Hematopoietic multipotent progenitor cell treated with erythropoietin and hydrocortisone succinate and interleukin-3 and kit ligand, for 8 days (in vitro differentiated cells): ENCODE measurements at places on chromosomes 4 and X.
A peak's percentile ranks its signal among the peaks of the same experiment; 100 is the strongest.

DNA sequence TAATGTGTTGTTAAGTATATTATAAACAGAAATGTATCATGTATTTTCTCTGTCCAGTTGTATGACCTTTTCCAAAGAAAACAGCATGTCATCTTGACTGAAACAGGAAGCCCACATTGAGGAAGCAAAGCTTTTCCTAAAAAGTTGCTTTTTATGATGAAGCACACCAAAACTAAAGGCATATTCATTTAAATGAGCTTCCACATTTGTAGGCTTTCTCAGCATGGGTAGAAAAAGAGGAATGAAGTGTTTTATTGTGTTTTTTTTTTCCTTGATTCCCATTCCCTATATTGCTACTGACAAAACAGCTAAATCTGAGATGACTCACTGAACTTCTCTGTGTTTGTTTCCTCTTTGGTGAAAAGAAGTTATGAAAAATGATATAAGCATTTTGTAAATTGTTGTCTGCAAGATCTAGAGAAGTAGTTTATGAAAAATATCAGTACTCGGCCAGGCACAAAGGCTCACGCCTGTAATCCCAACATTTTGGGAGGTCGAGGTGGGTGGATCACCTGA, 32.5 kb upstream of the FRAS1 start:
- DNase-seq = no peak

GRCh38 chr4:38804654-38805295, at the start of gene TLR1:
Gene TLR1, minus strand, starts transcription at chr4:38804791. Its CDS starts 5,960 bp downstream, at chr4:38798831.
- peak; percentile 87 for DNase-seq

- no peak for DNase-seq
Measured at GRCh38 chr4:8307121-8307520, 37.6 kb downstream of the HTRA3 start.

GRCh38 chrX:96170626-96171025, 514.0 kb upstream of the DIAPH2 start:
- DNase-seq = no peak

DNA sequence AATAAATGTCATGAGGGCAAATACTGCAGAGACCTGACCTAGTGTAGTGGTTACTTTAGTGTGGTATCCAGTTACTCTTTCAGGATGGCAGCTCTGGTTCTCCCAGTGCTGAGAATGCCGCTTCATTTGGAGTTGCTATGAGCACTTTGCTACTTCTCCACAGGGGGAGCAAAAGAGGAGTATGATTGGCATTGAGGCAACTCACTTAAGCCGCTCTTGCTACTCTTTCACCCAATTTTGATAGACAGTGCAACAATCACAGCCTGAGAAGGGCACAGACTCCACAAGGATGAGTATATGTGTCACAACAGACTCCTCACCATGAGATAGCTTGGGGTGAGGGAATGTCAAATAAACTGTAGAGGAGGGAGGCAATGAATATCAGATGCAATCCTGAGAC, 81.2 kb downstream of the NPY1R start:
- no peak for DNase-seq

- no peak for DNase-seq
Measured at GRCh38 chr4:8585721-8586212, 5.6 kb downstream of the GPR78 start.

DNA sequence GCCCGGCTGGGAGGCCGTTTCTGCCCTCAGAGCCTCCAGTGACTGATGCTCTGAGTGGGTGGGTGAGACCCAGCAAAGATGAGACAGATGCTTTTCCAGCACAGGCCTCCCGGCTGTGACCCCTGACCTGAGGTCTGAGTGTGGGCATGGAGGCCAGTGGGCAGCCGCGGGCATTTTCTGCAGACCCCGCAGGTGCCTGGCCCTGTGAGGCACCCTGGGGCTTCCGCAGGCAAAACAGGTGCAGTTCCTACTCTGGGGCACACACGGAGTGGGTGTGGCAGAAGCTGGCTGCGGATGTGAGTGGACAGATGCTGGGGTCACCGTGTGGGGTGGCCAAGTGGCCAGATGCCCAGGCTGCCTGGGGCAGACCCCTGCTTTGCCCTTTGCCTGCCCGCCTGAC, 14.8 kb downstream of the HTRA3 start:
- no peak for DNase-seq

DNA sequence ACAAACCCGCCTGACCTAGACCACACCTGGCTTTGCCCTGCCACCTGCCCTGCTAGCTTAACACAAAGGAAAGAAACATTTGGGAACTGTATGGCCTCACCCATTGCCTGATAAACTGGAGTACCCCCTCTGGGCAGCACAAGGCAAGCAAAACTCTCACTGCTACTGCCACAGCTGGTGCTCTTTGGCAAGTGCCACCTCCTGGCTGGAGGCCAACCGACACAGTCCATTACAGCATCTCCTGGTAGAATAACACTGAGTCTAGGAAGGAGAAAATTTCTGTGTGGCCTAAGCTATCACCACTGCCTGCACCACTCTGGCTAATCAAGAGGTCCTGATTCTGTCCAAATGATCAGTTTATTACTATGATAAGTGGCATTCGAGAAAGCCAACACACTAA, 18.9 kb upstream of the SPANXN3 start:
- DNase-seq = no peak

- peak; percentile 32 for DNase-seq
Measured at GRCh38 chr4:112951362-112952312, 97.8 kb upstream of the ANK2 start.

DNA sequence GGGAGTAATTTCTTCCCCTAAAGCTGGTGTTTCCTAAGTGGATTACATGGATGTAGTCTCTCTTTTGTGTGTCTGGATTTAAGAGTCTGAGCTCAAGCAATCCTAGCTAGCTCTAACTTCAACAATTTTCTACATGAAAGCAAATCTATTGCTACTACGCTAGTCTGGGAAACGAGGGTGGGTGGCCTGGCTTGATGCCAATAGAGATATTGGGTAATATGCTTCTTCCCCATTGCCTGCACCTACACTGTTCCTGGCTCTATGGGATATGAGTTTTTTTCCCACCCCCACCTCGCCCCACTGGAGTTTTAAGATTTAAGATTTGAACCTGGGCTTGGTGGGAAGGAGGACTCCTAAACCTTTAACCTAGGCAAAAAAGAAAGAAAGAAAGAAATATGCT, 158.8 kb downstream of the RBM46 start:
- DNase-seq = no peak

GRCh38 chr4:94472056-94472826, 20.5 kb downstream of the PDLIM5 start:
- no peak for DNase-seq

DNA sequence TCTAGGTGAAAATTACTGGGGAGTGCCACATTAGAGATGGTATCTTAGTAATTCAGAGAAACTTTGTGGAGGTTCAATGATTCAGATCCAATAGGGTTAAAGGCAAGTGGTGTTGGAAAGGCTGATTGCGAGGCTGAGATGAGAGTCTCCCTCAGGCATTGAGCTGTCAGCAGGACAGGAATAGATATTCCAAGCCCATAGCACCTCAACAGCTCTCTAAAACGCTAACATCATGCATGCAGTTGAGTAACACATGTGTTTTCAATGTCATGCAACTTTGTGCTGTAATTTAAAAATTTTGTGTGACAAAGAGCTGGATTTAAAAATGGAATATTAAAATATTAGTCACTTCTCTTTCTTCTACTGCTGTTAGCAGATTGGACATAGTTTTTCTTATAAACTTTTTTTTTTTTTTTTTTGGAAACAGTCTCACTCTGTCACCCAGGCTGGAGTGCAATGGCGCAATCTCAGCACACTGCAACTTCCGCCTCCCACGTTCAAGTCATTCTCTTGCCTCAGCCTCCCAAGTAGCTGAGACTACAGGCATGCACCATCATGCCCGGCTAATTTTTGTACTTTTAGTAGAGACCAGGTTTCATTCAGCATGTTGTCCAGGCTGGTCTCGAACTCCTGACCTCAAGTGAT, 173.5 kb upstream of the C1QTNF7 start:
- DNase-seq = no peak

DNA sequence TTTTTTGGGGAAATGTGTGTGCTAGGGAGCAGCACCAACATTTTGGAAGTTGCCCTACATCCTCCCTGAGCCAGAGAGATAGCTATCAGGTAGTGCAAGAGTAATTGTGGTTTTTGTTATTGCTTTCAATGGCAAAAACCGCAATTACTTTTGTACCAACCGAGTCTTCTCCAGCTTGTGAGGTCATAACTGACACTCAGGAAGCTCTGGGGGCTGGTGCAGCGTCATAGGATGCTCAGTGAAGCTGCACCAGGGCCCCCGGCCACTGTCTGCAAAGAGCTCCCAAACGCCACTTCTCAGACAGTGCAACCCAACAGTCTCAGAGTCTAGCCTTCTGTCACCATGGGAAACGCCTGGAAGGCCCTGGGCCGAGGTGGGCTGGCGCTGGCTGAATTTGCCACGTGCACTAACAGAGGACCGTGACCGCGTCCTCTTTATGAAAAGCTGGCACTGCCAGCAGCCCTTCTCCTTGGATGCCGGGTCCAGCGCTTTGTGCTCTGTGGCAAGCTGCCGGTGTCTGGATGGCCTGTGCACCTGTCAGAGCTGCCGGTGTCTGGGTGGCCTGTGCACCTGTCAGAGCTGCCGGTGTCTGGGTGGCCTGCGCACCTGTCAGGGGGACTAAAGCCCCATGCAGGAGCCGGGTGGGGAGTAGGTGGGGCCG, 19.4 kb downstream of the SH3TC1 start:
- no peak for DNase-seq

DNA sequence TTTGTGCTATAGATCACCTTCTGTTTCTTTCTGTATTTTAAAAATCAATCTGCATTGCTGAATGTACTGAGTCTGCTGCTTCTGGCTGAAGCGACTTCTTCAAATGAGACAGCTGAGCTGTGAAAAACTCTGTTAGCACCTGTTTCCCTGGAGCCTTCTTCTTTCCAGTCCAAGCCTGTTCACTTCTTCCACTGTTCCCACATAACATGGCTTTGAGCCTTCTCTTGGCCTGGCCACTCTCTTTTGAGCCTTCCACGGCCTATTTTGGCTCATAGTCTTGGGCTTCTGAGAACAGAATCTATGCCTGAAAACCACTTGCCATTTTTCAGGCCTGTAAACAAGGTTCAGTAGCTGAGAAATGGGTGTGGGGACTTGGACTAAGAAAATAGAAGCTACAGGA, 132.9 kb upstream of the IGFBP7 start:
- DNase-seq = no peak

- peak; percentile 10 for DNase-seq
Measured at GRCh38 chr4:98150092-98150761, 7.0 kb upstream of the STPG2 start.

DNA sequence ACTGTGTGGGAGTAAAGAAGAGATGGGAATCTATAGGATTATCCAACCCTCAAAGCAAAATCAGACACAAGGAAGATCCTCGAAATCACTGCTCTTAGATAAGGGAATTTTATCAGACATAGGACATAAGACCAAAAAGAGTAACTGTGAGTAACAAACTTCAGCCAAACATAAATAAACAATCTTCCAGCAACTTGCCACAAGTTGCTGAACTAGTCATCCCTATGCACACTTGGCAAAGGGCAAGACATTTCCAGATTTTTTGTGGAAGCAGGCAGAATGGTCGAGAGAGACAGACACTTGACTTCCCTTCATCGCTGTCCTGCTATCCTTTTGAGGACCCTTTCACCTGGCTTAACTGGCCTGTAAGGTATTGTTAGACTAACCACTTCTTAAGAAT, 89.6 kb downstream of the KCNIP4 start:
- DNase-seq = no peak

- DNase-seq = no peak
Measured at GRCh38 chrX:6026980-6027379, 201.7 kb downstream of the NLGN4X start.

DNA sequence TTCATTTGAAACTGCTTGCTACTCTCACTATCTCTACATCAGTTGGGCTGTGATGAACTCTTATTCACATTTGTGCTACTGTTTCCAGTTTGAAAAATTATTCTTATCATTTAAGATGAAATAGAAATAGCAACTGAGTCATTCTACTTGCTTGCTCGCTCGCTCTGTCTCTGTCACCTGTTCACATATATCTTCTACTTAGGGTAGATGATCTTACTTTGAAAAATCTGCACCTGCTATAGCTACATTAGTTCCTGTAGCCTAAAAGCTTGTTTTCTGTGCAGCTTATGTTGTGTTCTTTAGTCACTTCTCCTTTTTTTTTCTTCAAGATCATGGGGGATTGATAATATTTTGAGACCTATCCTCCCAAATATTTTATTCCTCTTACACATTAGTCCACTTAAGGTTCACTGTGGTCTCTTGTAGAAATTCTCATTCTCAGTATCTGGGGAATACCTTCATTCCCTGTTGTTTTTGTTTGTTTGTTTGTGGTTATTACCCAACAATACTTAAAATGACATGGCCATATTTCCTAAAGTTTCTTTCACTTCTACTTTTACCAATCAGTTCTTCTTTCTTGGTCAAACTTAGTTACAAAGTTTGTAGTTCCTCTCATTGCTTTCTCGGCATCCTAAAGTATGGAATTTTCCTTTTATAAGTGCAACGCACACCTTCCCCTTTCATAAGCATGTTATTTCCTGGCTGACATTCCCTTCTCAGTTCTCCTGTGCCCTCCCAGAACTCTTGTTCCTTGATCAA, 36.5 kb downstream of the CLCN5 start:
- DNase-seq = no peak

- DNase-seq = no peak
Measured at GRCh38 chrX:41600291-41600690, 88.5 kb upstream of the GPR34 start.

DNA sequence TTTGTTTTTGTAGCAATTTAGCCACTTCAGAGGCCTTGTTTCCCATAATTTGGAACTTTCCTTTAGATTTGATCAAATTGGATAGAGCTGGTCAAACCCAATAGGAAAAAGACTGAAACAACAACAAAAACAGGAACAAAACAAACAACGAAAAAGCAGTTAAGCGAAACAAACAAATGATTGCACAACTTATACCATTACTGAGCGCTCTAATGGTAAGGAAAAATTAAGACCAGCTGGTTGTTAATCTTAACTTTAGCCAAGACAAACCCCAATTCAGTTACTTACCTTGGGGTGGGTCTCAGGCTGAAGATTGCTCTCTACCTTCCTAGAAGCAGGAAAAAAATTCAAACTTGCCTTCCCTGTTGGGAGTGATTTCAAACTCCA, 38.3 kb downstream of the SPCS3 start:
- DNase-seq = no peak

DNA sequence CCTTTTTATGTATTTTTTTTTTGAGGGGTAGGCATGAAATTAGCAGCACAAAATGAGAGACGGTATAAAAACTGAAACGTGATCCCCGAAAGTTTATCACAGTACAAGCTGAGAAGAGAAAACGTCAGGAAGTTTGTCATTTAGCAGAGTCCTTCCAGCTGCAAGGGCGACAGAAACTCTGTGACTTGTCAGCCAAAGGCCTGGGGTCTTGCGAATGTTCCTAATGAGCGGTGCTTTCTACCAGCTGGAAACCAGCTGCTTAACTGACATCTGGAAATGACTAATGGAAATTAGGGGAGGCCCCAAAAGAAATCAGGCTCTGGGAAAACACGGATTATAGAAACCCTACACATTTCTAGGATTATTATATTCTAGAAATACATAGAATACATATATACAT, 66.5 kb downstream of the CHRNA9 start:
- no peak for DNase-seq

- DNase-seq = peak; percentile 38
Measured at GRCh38 chr4:6474053-6474568, 1.7 kb upstream of the PPP2R2C start.
